ENCODE measurements at places on chromosomes 1 and 21.

GRCh38 chr1:2248127-2248826, 20.2 kb downstream of the SKI start:
- DNase-seq: no peak

DNA sequence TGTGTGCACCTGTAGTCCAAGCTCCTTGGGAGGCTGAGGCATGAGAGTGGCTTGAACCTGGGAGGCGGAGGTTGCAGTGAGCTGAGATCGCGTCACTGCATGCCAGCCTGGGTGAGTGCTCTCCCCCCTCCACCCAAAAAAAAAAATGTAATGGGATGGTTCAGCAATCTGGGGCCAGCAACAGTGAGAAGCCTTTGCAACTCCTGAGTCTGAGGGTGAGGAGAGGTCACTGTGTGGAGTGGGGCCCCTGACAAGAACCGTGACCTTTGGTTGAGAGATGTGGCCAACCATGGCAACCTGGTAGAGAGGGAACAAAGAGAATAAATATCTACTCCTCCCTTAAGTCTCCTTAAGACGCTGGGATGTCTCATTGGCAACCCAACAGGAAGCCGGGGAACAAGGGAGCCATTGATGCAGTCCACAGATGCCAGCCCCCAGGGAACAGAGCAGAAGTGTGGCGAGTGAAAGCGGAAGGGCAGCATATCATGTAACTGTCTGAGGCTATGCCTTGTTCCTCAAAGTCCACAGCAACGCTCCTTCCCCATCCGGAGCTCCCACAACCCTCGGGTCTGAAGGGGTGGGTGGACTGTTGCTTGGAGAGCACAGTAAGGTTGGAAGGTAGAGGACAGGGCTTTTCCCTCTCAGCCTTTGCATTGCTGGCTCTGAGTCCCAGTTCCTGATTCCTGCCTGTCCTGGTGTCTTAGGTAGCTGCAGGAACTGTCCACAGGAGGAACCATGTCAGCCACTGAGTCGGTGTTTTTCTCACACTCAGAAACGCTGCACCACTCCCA, 8.3 kb downstream of the TRNP1 start:
- DNase-seq: no peak

- no peak for DNase-seq
Measured at GRCh38 chr1:194734970-194735369, 1548.6 kb upstream of the B3GALT2 start.

DNA sequence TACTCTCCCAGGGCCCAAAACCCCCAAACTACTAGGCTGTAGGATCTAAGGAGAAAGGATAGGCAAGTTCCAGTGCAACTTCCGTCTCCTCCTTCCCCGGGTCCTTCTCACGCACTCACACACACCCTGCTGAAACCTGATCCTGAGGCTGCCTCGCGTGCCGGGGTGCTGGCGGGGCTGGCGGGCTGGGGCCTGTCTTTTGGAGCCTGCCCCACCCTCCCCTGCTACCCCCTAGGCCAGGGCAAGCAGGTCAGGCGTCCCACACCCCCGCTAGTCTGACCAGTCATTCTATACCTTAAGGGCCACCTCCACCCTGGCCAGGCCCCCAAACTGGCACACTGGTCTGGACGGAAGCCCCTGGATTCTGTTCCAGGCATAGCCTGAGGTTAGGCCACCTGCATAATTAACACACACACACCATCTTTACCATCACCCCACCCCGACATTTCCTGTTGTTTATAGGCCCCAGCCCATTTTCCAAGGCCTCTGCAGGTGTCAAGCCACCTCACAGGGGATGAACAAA, 48.3 kb upstream of the ARTN start:
- no peak for DNase-seq

DNA sequence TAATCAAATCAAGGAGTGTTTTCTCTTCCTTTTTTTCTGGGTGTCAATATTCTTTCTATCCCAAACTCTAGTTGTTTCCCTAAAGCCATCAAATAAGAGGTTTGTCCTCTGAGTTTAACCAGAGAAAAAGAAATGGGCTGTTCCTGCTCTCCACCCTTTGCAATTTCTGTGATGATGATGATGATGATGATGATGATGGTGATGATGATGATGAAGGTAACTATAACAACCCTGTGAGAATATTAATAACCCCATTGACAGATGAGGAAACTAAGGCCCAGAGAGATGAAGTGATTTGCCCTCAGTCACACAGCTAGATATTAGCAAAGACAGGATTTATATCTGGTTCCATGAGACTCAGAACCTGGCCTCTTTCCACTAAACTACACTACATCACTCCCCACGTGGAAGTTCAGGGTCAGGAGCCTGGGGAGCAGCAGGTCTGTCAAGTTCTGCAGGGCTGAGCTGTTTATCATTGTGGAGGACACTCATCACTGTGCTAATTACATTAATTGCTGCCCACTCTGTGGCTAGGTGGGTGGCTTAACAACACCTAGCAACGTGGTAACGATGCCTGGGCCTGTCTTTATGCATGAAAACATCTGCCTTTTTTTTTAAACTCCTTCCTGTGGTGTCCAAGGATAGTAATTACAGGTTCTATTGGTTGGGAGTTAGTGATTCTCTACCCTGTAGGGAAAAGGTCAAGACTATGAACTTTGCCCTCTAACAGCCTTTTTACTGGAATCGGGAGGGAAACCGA, 19.0 kb upstream of the JUN start:
- DNase-seq: no peak

GRCh38 chr21:32653326-32653901, 41.2 kb upstream of the CFAP298 start:
- DNase-seq: peak; percentile 11

DNA sequence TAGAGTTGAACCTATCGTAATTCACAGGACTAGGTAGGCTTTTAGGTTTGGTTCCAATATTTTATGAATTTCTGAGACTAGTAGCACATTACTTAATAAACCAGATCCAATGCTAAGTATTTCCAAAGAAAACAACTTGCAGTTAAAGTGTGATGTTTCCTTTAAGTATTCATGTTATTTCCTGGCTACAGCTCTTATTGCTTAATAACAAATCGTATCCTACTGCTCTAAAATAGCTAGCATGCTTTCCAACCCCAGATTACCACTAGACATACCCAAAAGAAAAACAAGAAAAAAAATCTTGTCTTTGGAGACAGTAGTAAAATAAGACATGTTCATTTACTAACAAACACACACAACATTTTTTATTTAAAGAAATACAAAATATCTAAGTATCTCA, 898 bp downstream of the KRTAP27-1 start:
- no peak for DNase-seq

DNA sequence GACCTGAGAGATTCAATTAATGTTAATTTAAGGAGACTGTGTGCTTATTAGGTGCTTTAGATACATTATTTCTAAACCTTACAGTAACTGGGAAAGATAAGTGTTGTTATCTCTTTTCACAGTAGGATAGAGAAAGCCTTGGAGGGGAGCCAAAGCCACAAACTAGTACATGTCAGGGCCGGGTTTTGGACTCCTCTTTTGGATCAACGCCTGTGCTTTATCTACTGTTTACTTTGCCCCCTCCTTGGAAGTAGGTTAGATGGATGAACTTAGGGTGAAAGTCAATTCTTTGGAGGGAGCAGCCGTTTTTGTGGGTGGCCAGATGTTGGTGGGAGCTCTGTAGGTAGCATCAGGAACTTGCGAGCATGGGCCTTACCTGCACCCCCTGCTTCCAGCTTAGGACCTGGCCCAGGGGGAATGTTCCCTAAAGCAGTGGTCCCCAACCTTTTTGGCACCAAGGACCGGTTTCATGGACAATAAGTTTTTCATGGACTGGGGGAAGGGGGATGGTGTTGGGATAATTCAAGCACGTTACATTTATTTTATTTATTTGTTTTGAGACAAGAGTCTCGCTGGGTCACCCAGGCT, 1.7 kb downstream of the HHAT start:
- no peak for DNase-seq
